ENCODE measurements at places on chromosomes 1 and 21.

DNA sequence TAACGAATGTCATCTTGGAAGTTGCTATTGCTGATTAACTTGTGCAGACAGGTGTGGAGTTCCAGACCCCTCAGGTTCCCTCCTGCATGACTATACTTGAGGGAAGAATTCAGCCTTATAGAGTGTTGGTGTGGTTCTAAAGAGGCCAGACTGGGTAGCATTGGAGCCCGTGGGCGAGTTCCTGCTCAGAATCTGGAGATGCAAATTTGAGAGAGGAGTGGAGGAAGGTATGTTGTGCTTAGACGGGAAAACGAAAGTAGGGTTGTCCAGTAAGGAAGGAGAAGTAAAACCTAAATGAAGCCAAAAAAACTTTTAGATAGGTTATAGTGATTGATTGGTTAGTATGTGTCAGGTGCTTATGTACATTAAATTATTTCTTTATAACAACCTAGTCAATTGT lies 79.2 kb downstream of the ZNF326 start:
- no peak for DNase-seq

GRCh38 chr1:165854101-165854845 lies 26.9 kb downstream of the UCK2 start:
- DNase-seq = peak; percentile 94

DNA sequence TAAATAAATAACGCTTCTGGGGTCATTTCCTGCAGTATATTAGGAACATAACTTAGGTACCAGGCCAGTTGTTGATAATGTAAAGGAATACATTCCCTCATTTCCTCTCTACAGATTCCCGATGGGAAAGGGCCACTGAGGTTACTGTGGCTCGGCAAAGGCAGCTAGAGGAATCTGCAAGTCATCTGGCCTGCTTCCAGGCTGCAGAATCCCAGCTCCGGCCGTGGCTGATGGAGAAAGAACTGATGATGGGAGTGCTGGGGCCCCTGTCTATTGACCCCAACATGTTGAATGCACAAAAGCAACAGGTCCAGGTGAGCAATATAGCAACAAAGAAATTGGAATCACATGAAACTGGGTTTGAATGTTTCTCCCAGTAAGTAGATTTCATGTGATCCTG lies 109.6 kb upstream of the BMP8A start:
- peak; percentile 61 for DNase-seq

DNA sequence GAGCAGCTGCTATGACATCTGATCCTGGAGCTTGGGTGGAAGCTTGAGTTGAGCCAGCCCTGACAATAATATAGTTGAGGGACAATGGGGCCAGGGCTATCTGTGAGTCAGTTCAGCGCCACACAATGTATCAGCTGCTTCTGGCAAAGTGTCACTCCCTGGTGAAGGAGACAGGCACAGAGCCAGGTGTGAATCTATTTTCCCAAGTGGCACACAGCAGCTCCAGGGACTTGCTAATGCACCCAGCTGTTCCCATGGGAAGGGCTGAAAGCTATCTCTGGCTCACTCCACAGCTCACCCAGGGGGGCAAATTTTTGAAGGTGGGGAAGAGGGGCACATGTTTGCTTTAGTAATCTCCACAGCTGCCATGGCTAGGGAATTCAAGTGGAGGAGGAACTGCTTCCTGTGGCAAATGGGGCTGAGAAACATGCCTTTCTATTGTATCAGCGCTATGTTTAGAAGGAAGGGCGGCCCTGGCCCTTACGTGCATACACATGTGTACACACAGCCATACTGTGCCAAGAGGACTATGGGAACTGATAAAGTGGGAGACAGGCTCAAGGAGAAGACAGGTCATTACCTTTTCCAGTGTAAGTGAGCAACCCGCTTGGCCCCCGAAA lies 2.2 kb downstream of the CYB5R1 start:
- DNase-seq = peak; percentile 6

- DNase-seq = no peak
Measured at GRCh38 chr21:26443291-26443690, 129.8 kb downstream of the CYYR1 start.

GRCh38 chr1:107914119-107914765 lies 50.7 kb downstream of the VAV3 start:
- peak; percentile 30 for DNase-seq

DNA sequence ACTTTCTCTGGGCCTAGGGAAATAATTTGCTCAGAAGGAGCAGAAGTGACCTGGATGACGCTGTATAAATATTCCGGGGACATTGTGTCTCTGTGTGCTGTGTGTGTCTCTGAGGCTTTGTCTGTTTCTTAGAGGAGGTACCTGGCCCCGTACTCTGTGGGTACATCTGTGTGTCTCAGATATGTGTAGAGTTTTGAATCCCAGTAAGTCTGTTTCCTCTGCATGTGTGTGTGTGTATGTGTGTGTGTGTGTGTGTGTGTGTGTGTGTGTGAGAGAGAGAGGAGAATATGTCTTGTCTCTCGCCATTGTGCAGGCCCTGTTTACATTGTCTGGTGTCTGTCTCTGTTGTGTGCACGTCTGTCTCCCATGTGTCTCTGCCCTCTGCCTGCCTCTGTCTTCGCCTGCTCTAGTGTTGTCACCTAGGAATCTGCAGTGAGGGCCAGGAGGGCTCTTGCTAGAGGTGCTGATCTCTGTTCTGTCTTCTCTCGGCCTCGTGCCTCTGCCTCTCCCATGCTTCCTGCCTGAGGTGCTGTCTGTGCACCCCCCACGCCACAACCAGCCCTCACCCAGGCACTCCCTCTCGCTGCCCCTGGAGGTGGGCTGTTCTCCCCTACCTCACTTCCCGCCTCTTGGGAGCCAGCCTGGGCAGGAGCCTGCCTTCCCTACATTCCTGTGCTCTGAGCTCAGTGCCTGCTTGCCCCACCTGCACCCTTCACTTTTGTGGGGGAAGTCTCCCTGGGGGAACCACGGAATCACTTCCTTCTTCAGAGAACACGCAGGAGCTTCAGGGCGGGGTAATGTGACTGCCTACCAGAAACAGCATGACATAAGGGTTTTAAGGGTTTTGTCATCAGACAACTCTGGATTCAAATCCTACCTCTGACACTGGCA lies 5.9 kb downstream of the MAP7D1 start:
- no peak for DNase-seq

DNA sequence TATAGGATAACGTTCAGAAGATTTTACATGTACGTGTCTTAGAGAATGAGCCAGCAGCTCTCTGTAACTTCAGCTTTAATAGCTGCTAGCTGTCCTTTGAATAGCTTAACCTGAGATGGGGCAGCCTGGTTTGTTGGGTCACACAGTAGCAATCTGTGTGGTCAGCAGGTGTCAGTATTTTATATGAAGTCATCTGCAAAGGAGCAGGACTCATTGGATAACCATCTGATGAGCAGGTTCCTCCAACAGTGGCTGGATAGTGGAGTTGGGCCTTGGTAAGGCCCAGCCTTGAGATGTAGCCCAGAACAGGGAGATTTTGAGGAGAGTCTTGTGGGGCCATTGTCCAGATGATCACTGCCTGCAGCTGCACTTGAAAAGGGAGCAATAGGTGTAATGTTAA lies 6.4 kb downstream of the GSTM5 start:
- no peak for DNase-seq

DNA sequence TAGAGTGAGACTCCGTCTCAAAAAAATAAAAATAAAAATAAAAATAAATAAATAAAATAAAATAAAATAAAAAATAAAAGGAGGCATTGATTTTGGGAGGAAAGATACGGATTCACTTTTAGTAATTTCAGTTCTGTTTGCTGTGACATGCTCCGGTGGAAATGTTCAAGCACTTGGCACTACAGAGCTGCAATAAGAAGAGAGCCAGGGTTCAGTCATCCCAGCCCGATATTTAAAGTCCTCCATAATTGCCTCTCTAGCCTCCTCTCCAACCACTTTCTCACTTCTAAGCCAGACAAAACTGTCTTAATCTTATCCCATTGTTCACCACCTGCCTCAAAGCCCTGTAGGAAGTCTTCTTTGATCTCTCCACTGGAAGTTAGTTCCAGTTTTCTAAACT lies 55.0 kb upstream of the MACF1 start:
- DNase-seq = no peak

- DNase-seq = no peak
Measured at GRCh38 chr1:77282866-77283539, 1.2 kb downstream of the AK5 start.

DNA sequence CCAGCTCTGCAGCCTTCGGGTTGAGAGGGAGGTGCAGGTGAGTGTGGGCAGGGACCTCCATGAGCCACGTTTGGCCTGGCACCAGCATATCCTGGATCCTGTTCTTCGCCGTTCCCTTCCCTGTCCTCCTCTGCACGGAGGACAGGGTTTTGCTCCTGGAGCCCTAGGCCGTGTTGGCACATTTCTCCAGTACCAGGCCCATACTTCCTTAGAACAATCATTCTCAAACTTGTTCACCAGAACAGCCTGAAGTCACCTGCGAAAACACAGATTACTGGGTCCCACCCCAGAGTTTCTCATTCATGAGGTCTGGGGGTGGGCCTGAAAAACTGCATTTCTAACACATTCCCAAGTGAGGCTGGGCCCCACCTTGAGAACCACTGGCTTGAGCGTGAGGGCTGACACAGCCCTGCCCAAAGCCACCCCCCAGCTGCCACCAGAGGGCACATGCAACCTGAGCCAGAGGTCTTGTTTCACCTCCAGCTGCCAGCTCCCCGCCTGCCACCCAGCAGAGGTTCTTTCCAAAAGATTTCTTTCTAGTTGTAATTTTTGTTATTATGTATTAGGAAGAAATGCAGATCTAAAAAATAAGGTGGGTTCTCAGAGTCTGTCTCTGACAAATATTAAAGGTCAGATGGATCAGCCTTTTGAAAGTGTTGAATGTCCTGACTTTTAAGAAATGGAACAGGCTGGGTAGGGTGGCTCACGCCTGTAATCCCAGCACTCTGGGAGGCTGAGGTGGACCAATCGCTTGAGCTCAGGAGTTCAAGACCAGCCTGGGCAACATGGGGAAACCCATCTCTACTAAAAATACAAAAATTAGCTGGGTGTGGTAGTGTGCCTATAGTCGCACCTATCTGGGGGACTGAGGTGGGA lies 39.6 kb upstream of the LDLRAP1 start:
- DNase-seq = no peak
